CD4-positive, alpha-beta T cell (primary cell): ENCODE measurements at places on chromosomes 2 and 18. TPM values are rescaled to one million over a fixed set of nuclear protein-coding genes. Genes with fewer than 3 reads are reported as not detected.

The EGR4 gene
- 0.14 TPM for total RNA-seq

The RAX gene
- not detected for total RNA-seq

The MOCOS gene
- not detected for total RNA-seq

The DSC3 gene
- total RNA-seq = not detected

DNA sequence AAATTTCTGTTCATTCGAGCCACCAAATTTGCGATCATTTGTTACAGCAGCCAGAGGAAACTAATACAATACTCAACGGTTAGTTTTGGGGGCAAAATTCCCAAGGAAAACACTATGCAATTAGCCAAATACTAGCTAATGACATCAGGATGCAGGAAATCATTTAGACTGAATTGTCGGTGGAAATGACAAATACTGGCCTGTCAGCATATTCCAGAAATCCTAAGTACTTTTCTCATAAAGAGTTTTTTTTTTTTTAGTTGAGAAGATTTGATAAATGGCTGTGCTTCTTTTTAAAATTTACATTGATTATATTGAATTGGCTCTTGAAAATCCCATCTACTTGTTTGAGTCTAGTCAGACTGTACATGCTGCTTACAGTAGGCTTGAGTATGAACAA is 410.1 kb downstream of the SUCLG1 start:
- no peak for DNase-seq

DNA sequence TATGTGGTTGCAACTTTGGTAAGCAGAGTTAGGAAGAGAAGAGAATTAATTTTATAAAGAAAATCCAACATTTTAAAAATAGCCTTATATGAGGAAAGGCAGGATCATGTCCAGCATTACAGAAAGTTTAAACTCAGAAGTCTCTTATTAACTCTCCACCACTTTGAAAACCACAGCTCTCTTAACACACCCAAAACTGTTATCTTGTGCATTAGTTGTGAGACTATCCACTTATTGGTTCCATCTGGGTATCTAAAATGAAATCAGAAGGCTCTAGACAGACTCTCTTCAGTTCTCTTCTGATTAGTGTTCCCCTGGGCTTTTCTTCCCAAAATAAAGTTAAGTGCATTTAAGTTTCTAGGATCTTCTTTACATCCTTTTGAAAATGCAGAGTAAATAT is 251.5 kb downstream of the TXNL1 start:
- no peak for DNase-seq

DNA sequence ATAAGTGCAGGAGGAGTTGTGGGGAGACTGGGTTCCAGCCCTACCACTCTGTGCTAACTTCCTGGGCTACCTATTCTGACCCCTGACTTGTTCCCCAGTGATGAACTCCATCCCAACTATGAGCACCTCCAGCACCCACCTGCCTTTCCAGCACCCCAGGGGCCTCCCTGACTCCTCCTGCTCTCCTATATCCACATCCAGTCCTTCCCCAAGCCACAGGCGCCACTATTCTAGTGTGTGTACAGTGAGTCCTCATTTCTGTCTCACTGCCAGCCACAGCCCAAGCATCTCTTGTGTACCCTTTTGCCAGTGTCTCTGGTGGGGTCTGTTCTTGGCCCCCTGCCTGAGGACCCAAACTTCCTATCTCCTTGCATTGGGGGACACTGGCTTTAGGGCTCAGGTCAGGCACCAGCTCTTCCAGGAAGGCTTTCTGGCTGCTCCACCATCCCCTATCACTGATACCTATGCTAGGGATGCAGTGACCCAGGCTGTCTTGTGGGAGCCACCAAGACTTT is 145.2 kb downstream of the INHBB start:
- no peak for DNase-seq

DNA sequence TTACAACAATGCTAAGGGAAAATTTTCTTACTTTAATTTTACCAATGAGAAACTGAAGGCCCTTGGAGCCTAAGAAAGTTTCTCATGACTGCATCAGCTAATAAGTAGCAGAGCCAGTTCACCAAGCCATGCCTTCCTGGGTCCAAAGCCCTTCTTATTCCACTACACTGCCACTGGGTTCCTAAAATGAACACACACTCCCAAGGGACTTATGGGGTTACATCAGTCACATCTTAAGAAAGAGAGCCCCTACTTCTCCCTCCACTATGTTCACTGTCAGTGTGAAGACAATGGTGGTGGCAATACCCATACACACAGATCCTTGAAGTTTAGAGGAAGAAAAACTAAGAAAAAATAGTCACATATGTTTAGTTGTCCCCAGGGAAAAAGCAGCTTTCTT is 20.6 kb downstream of the MBD2 start:
- DNase-seq = no peak

DNA sequence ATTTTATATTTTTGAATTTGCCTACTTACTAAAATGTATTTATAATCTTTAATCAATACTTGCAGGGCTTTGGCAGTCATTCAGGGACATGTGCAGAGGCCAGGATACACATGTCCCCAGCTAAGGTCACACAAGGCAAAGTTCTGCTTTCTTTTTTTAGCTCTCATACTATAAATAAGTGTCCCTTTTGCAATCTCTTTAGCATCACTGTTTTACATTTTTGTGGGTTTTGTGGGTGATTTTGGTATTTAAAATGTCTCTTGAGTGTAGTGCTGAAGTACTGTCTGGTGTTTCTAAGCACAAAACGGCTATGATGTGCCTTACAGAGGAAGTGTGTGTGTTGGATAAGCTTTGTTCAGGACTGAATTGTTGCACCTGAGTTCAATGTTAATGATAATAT is 309.0 kb upstream of the GULP1 start:
- DNase-seq = no peak

- DNase-seq = no peak
Observed at GRCh38 chr18:57441071-57441794, 6.1 kb downstream of the ONECUT2 start.
